Amniotic epithelial cell (primary cell): ENCODE measurements at places on chromosomes 6 and 20.

DNA sequence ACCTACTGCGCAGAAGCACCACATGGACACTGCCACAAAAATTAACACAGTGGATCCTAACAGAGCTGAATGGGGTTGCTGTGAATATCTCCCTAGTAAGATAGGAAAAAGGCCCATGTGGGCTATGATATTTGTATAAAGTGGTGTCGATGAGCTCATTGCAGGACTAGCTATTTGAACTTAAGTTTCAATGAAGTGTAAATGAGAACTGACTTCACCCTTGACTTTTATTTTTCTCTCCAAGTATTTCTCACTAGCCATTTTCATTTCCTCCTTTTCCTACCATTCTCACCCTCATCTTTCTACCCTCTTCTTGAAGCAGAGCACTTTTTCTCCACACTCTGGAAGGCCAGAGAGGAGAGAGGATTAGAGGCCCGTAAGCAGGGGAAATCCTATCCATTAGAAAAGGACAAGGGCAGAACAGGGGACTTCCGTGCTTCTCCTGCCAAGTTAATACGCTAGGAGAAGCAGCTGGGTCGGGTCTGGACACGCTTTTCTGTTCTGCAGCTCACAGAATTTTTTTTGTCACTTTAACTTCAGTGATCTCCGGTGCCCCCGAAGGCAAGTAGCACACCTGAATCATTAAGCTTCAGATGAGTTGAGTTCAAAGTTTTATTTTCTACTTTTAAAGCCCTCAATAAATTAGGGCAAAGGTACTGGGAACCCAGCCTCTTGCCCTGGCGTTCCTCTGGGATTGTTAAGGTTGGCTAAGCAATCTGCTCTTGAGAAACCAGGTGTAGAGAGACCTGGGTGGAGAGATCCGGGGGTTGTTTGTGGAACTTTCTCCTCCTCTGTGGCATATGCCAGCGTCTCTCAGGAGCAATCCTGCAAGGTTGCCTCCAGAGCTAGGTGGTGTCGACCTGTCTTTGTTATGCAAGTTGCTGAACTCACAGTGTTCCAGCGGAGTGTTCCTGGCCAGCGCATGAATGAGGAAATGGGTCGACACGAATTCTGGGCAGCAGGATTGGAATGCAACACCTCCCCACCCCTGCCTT, 56.2 kb upstream of the ARID1B start:
- DNase-seq: no peak

DNA sequence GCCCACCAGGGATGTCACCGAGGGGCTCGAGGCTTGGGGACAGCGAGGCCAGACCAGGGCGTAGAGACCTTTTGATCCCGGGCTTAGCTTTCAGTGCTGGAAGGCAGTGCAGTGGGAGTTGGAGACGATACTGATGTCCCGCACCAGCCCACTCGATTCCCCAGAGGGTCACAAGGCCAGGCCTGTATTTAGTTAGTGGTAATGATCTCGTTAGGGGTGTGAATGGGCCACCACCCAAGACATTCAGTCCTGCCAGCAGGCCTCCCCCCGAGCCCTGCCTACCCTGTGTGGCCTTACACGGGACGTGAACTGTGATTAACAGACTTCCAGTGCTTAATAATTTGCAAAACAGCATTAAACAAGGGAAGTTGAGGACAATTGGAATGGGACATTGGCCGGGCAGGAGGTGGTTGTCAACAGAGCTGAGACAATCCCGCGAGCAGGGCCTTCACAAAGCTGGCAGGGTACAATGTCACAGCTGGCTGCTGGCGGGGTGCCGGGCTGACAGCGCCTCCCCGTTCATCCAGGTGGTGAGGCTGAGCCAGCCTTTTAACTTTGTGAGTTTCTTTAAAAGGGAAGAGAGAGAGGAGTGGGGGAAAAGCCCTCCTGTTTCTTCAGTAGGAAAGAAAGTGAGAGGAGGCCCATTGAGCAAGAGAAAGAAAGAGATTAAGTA, 175.3 kb upstream of the RALGAPA2 start:
- no peak for DNase-seq

DNA sequence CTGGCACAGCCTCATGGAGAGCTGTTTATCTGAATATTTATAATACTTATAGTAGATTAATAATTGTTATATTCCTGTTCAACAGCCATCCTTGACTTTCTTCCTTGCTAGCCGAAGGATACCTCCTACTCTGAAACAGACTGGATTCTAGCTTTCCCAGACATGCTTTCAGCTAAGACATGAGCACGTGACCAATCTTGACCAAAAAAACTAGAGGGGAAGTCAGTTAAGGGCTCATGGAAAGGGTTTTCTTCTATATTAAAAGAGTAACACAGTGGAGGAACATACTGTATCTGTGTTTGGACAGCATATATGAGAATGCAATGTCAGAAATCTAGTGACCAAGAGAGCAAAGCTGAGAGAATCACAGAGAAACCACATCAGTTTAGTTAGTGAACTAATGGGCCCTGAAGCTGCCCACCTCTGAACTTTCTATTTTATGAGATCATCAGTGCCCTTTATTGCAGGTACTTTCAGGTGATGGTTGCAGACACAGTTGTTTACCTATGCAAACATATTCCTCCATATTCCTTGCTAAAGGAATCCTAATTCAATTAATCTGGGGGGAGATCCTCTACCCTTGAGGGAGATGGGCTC, 140.4 kb upstream of the SLC24A3 start:
- DNase-seq: no peak

DNA sequence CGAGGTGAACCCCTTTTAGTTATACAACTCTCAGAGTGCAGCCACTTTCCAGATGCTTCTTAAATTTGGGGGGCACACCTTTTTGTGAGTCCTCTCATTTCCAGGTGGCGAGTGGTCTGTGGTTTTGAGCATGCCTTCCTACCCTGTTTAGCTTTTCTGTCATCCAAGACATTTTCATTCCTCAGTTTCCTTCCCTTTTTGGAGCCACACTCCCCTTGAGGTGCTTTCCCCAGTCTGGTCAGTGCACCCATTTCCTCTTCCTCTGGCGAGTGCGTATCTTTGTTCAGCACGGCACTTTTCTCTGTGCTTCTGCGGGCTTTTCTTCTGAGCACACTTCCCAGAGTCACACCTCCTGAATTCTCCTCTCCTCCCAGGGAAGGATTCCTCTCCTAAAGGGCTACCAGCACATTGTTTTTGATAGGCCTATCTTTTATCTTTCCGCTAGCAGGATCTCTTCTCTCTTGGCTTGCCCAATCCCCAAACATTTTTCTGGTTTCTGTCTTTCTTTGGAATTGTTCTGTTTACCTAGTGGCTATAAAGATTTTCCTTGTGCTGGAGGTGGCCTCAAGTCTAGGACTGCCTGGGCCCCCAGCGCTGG, 1.4 kb downstream of the PHF20 start:
- peak; percentile 78 for DNase-seq

DNA sequence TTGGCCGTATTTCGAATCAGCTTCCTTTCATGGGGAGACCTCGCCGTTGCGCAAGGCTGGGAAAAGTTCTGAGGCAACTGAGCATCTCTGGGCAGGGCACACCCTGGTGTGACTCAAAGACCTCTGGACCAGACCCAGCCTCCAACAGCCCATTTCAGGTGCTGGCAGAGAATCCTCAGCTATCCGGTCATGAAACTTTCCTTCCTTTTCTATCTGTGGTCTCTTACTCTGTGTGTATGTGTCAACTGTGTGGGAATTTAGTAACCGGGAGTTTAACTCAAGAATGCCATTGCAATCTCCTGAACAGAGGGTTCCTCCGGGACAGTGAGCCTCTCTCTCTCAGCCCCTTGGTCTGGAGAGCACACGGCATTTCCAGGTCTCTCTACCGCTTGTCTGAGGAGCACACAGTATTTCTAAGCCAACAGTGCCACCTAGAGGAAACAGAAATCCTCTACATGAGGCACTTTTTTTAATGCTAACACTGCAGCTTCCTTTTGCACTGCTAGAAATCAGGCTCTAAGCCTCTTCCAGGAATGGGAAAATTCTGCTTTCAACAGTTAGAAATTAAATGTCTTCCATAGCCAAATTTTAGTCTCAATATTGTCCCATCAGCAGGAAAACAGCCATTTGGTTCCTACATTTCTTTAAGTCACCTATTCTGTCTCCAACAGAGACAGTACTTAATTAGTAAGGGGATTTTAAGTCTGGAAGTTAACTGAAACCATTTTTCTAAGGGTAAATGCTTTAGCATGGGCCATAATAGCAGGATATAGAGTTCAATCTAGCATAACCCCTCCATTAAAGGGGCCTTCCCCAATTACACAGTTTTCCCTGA, 32.7 kb downstream of the PLN start:
- peak; percentile 89 for DNase-seq

DNA sequence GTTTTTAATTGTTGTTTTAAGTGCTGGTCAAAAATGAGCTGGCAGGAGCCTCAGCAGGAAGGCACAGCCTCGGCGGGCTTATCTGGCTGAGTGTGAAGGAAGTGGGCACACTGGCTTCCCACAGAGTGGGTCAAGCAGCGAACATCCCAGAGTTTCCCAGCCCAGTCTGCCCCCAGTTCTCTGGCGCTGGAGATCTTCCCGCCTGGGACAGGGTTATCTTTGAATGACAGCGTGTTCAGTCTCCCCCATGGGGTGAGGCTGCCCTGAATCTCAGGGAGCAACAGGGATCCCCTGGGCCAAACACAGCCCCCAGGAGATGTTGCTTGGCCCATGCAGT, 122.2 kb upstream of the PTPN1 start:
- DNase-seq: peak; percentile 83
